ENCODE measurements at places on chromosomes 1 and 21. TPM values are rescaled to one million over a fixed set of nuclear protein-coding genes. Genes with fewer than 3 reads are reported as not detected.
A peak's percentile ranks its signal among the peaks of the same experiment; 100 is the strongest.

Gene ST6GALNAC5
- 1.3 TPM for total RNA-seq

Gene NAV1
- 24.8 TPM for total RNA-seq

Gene UMODL1
- total RNA-seq = 0.22 TPM

Gene S100A7
- total RNA-seq = not detected

Gene DLGAP3
- 1.0 TPM for total RNA-seq

Gene PDPN
- not detected for total RNA-seq

Gene CNN3
- total RNA-seq = 83.4 TPM

Gene KCNJ15
- total RNA-seq = 34.8 TPM

Gene SWT1
- 2.6 TPM for total RNA-seq

Gene RABIF
- total RNA-seq = 9.8 TPM

Gene RIMS3
- total RNA-seq = 0.81 TPM

Gene F13B
- total RNA-seq = not detected

Gene STUM
- not detected for total RNA-seq

GRCh38 chr1:172815740-172816139, 156.8 kb downstream of the FASLG start:
- no peaks in the 10 kb centered on the region for H3K4me1 ChIP-seq
- no peaks in the 10 kb centered on the region for H3K27me3 ChIP-seq
- no peaks in the 10 kb centered on the region for H3K36me3 ChIP-seq

DNA sequence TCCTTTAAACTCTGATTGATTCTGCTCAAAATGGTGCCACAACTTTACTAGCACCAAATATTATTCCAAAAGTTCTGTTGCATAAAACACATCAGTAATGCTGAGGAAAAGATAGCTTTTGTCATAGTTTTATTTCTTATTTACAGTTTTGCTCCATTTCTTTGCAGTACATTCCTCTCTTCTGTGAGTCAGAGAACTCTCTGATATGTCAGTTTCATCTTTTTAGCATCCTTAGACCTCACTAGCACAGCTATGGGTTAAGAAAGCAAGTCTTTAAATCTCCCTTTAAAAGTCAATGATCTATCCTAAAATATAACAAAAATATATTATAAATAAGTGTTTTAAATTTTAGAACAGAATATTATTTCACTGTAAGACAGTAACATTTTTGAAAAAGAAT, 356.6 kb upstream of the SNX7 start:
- H3K27ac ChIP-seq = no peak overlapping the region
- no peaks in the 10 kb centered on the region for H3K27me3 ChIP-seq
- H3K36me3 ChIP-seq = no peaks in the 10 kb centered on the region
- H3K4me1 ChIP-seq = no peaks in the 10 kb centered on the region

- H3K27me3 ChIP-seq = peaks cover 59% of the 10 kb centered on the region
- peak within 1 kb of the TSS; percentile 95 for H3K4me3 ChIP-seq
- peaks cover 24% of the 10 kb centered on the region for H3K4me1 ChIP-seq
- peak within 1 kb of the TSS; percentile 88 for H3K27ac ChIP-seq
- DNase-seq = peak; percentile 53
Measured at GRCh38 chr1:236142253-236143103, at the start of gene GPR137B. Gene GPR137B, plus strand, starts transcription at chr1:236142539. Its CDS starts 84 bp downstream, at chr1:236142623.

GRCh38 chr1:30888391-30888790, 20.2 kb downstream of the SDC3 start:
- H3K4me3 ChIP-seq = no peak overlapping the region
- no peaks in the 10 kb centered on the region for H3K27me3 ChIP-seq
- H3K4me1 ChIP-seq = peaks cover 11% of the 10 kb centered on the region
- DNase-seq = no peak
- peaks cover 5% of the 10 kb centered on the region for H3K36me3 ChIP-seq

DNA sequence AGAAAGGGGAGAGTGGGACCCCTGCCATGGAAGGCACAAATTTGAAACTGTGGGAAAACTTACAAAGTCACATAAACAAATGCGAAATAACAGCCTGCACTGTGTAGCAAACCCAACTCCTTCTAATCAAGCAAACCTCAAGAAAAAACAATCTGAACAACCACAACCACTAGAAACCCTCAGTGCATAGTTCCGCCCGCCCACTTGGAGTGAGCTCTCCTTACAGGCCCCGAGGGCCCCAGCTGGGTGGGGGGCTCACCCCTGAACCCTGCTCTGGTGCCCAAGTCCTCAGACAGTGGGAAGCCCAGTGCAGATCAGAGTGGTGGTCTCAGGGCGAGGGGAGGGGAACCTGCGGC, 931 bp upstream of the MXRA8 start:
- no peak overlapping the region for H3K4me3 ChIP-seq
- H3K27ac ChIP-seq = no peak overlapping the region
- H3K36me3 ChIP-seq = peaks cover 6% of the 10 kb centered on the region
- DNase-seq = no peak
- peaks cover 10% of the 10 kb centered on the region for H3K4me1 ChIP-seq
- peaks cover 14% of the 10 kb centered on the region for H3K27me3 ChIP-seq

GRCh38 chr1:160115545-160116282, at the start of gene ATP1A2:
Gene ATP1A2, plus strand, starts transcription at chr1:160115759. Its CDS starts 103 bp downstream, at chr1:160115862.
- no peak within 1 kb of the TSS for H3K4me3 ChIP-seq
- no peak for DNase-seq
- peaks cover 87% of the 10 kb centered on the region for H3K27me3 ChIP-seq
- H3K27ac ChIP-seq = no peak within 1 kb of the TSS

DNA sequence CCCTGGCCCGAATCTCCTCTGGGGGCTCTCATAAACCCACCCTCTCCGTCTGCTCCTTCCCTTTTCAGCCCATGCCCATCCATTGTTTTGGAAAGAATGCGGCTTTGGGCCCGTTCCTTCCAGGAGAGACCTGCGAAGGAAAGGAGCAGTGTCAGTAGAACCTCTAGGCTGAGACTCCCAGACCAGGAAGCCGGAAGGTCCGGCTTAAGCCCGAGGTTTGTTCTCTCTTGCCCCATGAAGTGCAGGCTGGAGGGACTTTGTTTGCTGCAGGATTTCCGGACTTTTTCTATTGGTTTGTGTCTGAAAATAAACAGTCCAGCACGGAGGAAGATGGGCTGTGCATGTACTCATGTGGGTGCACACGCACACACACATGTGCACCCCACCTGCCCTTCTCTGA, 49.8 kb downstream of the ELK4 start:
- H3K4me1 ChIP-seq = peaks cover 25% of the 10 kb centered on the region
- no peak overlapping the region for H3K4me3 ChIP-seq
- H3K27ac ChIP-seq = no peak overlapping the region

- no peak overlapping the region for H3K27ac ChIP-seq
- H3K36me3 ChIP-seq = no peaks in the 10 kb centered on the region
- no peak for DNase-seq
- peaks cover 12% of the 10 kb centered on the region for H3K27me3 ChIP-seq
- H3K4me3 ChIP-seq = no peak overlapping the region
Measured at GRCh38 chr1:159282118-159282517, 20.0 kb upstream of the FCER1A start.

DNA sequence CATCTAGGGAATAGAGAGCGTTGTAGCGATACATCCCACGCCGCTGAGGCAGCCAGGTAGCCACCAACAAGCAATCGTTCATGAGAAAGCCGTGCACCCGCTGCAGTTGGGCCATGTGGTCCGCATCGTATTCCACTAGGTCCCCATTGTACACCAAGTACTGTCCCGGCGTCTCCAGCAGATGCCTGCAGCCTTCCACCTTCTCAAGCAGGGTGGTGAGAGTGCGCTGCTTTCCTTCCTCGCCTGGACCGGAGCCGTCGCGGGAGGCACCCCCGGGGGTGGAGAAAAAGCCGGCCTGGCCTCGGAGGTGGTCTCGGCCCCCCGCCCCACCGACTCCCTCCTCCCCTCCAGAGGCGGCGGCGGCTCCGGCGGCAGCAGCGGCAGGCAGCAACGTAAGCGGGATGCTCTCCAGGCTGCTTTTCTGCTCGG, 595 bp downstream of the EXOC8 start:
- no peaks in the 10 kb centered on the region for H3K27me3 ChIP-seq
- peak overlapping the region; percentile 99 for H3K27ac ChIP-seq
- DNase-seq = no peak
- peak overlapping the region; percentile 100 for H3K4me3 ChIP-seq
- peaks cover 69% of the 10 kb centered on the region for H3K36me3 ChIP-seq
- peaks cover 40% of the 10 kb centered on the region for H3K4me1 ChIP-seq

DNA sequence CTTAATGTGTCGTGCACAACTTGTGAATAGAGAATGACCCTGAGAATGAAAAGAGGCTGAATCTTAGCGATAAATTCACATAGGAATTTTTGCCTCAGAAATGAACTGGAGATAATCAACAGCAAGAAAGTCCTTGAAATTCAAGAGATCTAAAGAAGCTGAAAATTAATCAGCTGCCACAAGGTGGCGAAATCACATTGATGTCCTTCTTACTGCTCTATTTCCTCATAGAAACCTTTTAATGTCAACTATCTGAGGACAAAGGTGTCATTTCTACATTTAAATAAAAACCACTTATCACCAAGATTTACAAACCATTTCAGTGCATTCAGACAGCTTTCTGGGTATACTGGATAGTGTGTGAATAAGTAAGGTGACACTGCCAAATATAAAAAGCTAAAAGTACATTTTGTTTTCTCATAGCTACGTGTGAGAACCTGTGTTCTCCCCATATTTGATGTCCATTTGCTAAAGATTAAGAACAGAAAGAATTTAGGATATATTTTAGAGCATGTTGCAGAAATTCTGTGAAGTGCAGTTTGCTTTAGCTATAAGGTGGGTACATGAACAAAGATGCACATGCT, 485.3 kb upstream of the PTBP2 start:
- H3K36me3 ChIP-seq = peaks cover 5% of the 10 kb centered on the region
- no peak overlapping the region for H3K4me3 ChIP-seq
- H3K4me1 ChIP-seq = peaks cover 16% of the 10 kb centered on the region
- no peaks in the 10 kb centered on the region for H3K27me3 ChIP-seq
- H3K27ac ChIP-seq = no peak overlapping the region

DNA sequence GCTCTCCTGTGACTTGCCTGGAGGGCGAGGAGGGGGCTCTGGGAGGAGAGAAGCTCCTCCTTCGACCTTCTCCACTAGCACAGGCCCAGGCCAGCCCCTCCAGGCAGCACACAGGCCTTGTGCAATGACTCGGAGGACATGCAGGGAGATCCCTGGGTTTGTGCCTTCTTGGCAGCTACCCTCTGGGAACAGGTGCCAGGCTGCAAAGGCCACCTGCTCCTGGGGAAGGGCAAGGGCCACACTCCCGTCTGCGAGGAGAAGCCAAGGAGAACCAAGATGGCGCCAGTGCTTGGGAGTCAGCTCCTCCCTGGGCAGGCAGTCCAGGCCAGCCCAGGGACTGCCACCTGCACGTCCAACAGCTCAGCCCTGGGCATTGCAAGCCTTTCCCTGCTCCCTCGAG, 15.3 kb downstream of the CASZ1 start:
- H3K4me1 ChIP-seq = peaks cover 4% of the 10 kb centered on the region
- no peaks in the 10 kb centered on the region for H3K27me3 ChIP-seq
- no peaks in the 10 kb centered on the region for H3K36me3 ChIP-seq
- H3K4me3 ChIP-seq = no peak overlapping the region
- DNase-seq = no peak

DNA sequence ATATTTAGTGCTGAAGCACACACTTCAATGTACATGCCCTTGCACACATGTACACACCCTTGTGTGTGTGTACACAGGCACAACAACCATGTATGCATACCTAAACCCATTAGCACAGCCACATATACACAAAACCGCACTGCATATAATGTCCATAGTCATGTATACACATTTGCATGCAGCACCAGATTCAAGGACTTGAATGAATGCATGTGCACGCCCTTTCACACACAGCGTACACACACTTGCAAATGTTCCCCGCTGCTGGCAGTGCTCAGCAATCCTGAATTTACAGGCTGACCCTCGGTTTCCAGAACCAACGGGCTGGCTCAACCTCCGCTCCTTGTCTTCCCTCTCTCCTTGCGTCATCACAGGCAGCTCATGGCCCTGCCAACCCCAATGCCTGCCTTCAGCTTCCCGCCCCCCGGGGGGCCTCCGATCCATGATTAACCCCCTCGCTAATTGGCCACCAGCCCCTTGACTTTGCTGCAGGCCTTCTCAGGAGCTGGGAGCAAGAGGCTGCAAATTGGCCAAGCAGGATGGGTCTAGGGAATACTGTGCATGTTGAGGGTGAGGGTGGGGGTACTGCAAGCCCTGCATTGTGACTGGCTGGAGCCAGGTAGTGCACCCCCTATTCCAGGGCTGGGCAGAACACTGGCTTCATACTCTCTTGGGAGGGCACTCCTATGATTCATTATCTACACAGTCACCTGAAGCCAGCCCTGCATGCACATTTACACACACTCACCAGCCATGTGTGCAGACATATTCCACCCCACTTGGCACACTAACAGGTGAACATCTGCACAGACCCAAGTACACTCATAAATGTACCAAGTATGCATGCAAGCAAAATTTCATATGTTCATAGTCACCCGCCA, 7.9 kb downstream of the GPR3 start:
- H3K36me3 ChIP-seq = peaks cover 20% of the 10 kb centered on the region
- no peaks in the 10 kb centered on the region for H3K4me1 ChIP-seq
- no peak for DNase-seq
- no peaks in the 10 kb centered on the region for H3K27me3 ChIP-seq
- H3K4me3 ChIP-seq = no peak overlapping the region

DNA sequence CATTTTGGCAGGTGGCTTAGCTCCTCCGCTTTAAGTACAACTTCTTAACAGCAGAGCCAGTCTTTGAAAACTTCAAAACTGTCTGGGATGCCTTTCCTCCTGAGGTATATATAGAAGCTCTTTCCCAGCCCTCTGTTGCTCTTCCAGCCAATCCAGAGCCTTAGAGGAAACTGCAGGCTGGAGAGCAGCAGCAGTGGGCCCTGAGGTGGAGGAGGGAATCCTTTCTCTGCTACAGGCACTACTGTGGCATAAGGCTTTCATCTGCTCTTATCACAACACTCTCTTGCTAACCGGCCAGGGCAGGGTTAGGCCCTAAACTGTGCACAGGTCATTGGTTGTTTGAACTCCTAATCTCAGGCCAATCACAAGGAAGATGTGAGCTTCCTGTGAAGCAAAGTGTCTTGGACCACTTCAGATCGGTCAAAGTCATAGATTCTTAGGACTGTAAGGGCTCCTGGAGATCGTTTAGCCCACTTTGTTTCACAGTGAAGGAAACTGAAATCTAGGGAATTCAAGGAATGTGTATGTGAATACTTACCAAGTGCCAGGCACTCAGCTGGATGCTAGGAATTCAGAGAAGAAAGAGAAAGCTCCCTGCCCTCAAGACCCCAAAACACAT, at the start of gene RGS5:
RGS5 (minus strand) TSS at position 84 of the 619 bp plus-strand sequence; CDS start at position 3, 81 bp downstream.
- no peaks in the 10 kb centered on the region for H3K27me3 ChIP-seq
- no peaks in the 10 kb centered on the region for H3K36me3 ChIP-seq
- H3K4me3 ChIP-seq = no peak within 1 kb of the TSS
- no peak within 1 kb of the TSS for H3K27ac ChIP-seq

- no peaks in the 10 kb centered on the region for H3K27me3 ChIP-seq
- H3K4me1 ChIP-seq = no peaks in the 10 kb centered on the region
- no peak overlapping the region for H3K4me3 ChIP-seq
- H3K27ac ChIP-seq = no peak overlapping the region
- no peaks in the 10 kb centered on the region for H3K36me3 ChIP-seq
Measured at GRCh38 chr1:169648709-169649108, 18.8 kb upstream of the SELP start.

GRCh38 chr1:113493533-113493932, 103.2 kb downstream of the MAGI3 start:
- no peaks in the 10 kb centered on the region for H3K36me3 ChIP-seq
- H3K4me1 ChIP-seq = no peaks in the 10 kb centered on the region
- no peak for DNase-seq
- H3K27ac ChIP-seq = no peak overlapping the region

GRCh38 chr21:39079617-39080016, 103.6 kb downstream of the PSMG1 start:
- no peak overlapping the region for H3K27ac ChIP-seq
- no peak for DNase-seq
- H3K4me1 ChIP-seq = no peaks in the 10 kb centered on the region
- H3K27me3 ChIP-seq = peaks cover 26% of the 10 kb centered on the region

- no peaks in the 10 kb centered on the region for H3K36me3 ChIP-seq
- no peaks in the 10 kb centered on the region for H3K27me3 ChIP-seq
- no peaks in the 10 kb centered on the region for H3K4me1 ChIP-seq
- no peak overlapping the region for H3K27ac ChIP-seq
- no peak for DNase-seq
Measured at GRCh38 chr1:14083706-14084105, 383.7 kb downstream of the PRDM2 start.
